CD4-positive, alpha-beta T cell (primary cell): ENCODE measurements at places on chromosomes 4 and X.

- DNase-seq, result peak; percentile 14
Observed at GRCh38 chr4:163484906-163485305, 9.6 kb upstream of the TMA16 start.

GRCh38 chr4:83305187-83305586 lies 20.6 kb upstream of the COQ2 start:
- DNase-seq, result no peak

DNA sequence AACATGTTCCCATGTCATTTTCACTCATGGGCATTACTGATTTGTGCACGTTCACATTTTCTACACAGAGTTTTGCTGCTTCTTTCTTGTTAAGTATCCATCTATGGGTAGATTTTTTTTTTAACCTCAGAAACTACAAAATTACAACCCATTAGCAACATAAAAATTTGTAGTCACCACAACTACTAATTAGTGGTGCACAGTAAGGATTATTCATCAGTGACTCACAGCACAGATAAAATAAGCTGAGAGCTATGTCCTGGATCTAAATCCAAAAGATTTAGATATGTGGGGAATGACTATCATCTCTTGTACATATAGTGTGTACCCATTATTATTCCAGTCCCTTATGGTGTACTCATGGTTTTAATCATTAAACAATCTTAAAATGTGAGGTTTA lies 19.7 kb upstream of the AMELX start:
- no peak for DNase-seq

DNA sequence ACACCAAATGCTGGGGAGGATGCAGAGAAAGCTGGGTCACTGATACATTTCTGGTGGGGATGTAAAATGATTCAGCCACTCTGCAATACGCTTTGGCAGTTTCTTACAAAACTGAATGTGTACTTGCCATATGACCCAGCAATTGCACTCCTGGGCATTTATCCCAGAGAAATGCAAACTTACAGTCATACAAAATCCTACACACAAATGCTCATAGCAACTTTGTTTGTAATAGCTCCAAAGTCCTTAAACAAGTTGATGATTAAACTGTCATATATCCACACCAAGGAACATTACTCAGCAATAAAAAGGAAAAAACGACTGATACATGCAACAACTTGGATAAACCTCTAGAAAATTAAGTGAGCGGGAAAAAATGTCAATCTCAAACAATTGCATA lies 12.3 kb downstream of the MID1 start:
- DNase-seq, result no peak

- DNase-seq, result no peak
Observed at GRCh38 chrX:13790206-13791131, 26.4 kb downstream of the GPM6B start.

DNA sequence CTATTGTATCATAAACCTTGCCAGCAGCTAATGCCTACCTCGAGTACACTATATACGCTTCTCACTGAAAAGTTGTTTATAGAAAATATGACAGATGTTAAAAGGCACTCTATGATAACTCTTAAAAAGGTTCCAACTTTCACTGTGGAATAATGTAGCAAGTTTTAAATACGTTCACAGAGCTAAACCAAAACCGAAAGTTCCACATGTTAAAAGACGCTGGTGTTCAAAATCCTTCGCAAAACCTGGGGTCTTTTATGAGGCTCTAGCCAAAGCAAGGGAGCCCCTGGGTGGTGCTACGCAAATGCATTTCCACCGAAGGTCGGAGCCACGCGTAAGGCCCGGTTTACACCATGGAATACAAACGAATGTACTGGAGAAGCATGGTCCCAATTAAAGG lies 103.7 kb upstream of the TENM3 start:
- DNase-seq, result no peak

DNA sequence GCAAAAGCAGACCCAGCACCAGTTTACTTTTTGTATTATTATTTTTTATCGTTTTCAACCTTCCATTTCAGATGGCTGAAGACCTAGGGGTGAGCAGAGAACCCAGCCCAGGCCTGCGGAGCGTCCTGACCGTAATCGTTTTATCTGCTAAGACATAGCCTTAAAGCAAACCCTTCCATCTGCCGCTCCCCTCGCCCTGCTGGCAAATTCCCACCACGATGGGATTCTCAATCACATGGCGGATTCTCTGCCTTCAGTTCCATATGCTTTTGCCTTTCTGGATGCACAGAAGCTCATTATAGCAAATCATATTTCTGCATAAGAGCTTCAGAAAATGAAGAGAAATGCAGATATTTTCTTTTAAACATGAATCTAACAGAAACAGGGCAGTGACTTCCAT lies 18.6 kb upstream of the XG start:
- DNase-seq, result no peak

DNA sequence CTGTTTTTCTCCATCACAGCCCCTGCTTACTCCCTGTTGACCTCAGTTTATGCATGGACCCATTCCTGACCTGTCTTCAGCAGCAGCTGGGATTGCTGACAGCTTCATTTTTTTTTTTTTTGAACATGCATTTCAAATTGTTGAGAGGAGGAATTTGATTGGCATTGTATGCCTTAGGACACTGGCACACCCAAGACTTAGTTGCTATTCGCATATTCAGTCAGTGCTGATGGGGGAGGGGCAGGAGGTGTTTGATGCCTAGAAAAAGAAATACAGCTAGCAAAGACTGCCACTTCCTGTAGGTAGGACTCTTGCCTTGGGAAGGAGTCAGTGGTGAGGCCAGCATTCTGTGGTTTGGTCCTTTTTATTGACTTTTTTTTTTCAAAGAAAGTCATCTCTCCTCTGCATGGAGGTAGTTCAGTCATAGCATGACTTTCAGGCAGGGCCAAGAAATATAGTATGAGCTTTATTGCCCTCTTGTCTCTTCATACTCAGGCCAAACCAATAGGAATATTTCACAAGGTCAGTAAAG lies 33.6 kb upstream of the XK start:
- DNase-seq, result no peak

DNA sequence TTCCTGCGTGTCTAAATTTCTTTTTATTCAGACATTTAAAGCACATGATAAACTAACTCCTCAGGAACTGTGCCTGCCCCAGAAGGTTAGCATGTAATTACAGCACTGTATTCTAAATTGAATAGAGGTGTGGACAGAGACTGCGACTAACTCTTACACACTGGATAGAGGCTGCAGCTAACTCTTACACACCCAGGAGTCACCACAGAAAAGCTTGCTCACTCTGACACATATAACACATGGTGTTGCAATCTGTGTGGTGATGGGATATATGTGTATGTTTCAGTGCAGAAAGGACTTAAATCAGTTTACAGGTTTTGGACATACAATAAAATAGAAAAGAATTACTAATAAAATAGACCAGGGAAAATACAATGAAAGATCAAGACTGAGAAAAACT lies 41.5 kb downstream of the SMAD1 start:
- no peak for DNase-seq

- no peak for DNase-seq
Observed at GRCh38 chrX:49960061-49960460, 37.7 kb downstream of the CLCN5 start.

DNA sequence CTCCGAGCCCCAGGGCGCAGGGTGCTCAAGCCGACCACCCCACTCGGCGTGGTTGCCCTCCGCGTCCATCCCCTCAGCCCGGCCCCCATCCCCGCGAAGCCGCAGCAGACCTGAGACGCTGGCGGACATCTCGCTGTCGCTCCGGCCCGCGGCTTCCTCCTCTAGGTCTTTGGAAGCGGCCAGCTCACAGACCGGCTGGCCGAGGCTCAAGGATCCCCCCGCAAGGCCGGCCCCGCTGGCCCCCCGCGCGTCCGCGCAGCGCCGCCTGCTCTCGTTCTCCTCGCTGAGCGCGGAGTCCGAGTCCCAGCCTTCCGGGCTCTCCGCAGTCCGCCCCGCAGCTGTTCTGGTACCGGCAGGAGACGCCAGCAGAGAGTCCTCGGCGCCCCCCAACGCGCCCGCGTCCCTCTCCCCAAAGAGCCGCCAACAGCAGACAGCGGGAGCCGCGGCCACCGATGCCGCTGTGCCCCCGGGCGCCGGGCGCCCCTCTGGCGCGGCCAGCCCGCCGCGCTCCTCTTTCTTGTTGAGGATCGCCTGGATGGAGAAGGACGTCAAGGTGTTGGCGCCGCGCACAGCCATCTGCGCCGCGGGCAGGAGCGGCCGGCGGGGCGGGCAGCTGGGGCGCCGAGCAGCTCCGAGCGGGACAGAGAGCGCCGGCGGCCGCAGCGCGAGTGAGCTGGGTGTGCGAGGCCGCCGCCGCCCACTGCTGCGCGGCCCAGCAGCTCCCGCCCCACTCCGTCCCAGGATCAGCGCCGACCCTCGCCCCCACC lies at the start of gene NKX3-2:
NKX3-2 (minus strand) TSS at position 670 of the 767 bp plus-strand sequence; CDS start at position 576, 94 bp downstream.
- DNase-seq, result no peak

GRCh38 chr4:75623026-75623425 lies 7.3 kb downstream of the CDKL2 start:
- DNase-seq, result no peak

- DNase-seq, result no peak
Observed at GRCh38 chrX:9494771-9495170, 29.9 kb downstream of the TBL1X start.

- no peak for DNase-seq
Observed at GRCh38 chr4:150329373-150329772, 251.1 kb downstream of the DCLK2 start.

- DNase-seq, result no peak
Observed at GRCh38 chrX:139213241-139213709, 317.3 kb upstream of the F9 start.

- DNase-seq, result no peak
Observed at GRCh38 chr4:28378109-28378830, 1517.6 kb downstream of the STIM2 start.

DNA sequence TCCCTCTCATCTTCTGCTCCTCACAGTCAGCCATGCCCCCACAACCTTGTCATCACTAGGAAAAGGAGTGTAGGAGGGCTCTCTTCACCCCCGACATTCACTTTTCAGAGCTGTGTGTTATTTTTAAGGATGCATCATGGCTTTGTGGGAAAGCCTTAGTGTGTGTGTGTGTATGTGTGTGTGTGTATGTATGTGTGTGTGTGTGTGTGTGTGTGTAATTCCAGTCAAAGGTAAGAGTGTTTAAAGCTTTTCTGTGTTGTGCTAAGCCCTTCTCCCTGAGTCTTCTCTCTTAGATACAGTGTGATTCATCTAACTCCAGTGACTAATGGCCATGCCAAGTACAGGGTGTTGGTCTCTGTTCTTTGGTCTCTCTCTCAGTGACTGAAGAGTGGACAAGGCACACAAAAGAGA lies 76.6 kb downstream of the CHIC2 start:
- DNase-seq, result no peak

GRCh38 chr4:178450614-178451013 lies 1008.4 kb upstream of the AGA start:
- no peak for DNase-seq

DNA sequence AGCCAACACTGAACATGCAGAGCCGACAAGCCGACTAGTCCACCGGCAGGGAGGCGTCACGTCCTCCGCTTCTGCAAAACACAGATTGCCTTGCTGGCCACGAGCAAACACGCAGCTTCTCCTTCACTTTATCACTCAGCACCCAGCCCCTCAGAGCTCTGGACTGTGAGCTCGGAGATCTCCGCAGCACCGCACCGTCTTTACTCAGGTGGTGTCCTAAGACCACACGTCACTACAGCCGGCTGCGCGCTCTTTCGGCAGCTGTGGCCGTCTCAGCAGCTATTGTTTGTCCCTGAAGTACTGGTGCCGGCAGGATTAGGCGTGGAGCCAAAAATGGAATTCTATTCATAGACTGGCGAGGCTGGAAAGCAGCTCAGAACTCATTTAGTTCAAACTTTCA lies 72.0 kb downstream of the FAT1 start:
- no peak for DNase-seq

DNA sequence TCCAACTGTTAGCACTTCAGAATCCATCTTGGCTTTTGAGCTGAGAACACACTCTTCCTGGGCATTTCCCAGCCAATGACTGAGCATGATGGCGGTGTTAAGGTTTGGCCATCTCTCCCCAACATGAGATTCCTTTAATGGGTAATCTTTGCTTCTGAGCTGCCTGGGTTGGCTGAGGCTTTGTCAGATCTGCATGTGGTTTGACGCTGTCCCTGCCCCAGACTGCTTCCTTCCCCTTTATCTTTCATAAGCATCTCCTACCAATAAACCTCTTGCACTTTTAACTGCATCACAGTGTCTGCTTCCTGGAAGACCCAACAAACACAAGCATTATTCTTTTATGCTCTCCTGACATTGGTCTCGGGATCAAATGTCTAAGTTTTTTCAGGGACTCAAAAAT lies 31.5 kb upstream of the DIPK2B start:
- peak; percentile 51 for DNase-seq

DNA sequence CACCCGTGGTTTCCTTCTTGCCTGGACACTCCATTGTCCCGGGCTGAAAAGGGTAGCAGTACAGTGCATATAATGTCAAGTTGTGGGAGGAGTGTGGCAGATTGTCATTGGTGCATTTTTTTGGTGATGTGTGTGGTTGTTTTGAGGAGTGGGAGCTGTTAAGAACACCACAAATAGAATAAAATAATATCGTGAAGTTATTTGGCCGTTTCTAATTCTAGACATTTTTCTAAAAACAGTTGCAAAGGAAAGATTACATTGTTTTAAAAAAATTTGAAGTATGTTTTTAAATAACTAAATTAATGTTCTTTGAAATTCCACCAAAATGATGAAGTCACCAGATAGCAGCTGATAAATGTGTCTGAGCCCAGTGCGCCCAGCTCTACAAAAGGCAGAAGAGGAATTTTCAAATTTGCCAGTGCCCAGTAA lies 1.3 kb downstream of the PKD2 start:
- no peak for DNase-seq

DNA sequence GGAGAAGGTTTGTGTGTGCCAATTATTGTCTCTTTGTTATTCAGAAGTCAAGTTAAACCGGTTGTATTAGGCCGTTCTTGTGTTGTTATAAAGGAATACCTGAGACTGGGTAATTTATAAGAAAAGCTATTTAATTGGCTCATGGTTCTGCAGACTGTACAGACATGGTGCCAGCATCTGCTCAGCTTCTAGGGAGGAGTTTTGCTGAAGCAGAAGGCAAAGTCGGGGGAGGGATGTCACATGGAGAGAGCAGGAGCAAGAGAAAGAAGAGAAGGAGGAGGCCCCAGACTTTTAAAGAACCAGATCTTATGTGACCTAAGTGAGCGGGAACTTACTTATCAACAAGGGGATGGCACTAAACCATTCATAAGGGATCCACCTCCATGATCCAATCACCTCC lies 349.3 kb upstream of the PCDH18 start:
- no peak for DNase-seq

DNA sequence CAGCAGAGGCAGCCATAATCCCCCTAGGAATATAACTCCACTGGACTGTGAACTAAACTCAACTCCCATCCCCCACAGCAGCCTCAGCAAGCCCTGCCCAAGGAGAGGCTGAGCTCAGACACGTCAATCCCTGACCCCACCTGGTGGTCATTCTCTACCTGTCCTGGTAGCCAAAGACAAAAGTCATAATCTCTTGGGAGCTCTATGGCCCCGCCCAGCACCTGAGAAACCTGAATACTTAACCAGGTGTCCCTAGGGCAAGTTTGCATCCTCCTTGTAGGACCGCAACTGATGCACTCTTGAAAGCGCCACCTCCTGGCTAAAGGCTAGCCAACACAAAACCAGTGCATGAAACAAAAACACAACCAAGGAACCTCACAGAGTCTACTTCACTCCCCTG lies 18.4 kb downstream of the CT47B1 start:
- no peak for DNase-seq

- DNase-seq, result no peak
Observed at GRCh38 chrX:10034740-10035260, 67.6 kb downstream of the CLDN34 start.
